ENCODE measurements at places on chromosomes 5 and 9.

GRCh38 chr9:128479262-128479661 lies 23.5 kb downstream of the ODF2 start:
- no peak for DNase-seq

- DNase-seq: no peak
Observed at GRCh38 chr9:115615821-115616665, 498.1 kb upstream of the TNC start.

DNA sequence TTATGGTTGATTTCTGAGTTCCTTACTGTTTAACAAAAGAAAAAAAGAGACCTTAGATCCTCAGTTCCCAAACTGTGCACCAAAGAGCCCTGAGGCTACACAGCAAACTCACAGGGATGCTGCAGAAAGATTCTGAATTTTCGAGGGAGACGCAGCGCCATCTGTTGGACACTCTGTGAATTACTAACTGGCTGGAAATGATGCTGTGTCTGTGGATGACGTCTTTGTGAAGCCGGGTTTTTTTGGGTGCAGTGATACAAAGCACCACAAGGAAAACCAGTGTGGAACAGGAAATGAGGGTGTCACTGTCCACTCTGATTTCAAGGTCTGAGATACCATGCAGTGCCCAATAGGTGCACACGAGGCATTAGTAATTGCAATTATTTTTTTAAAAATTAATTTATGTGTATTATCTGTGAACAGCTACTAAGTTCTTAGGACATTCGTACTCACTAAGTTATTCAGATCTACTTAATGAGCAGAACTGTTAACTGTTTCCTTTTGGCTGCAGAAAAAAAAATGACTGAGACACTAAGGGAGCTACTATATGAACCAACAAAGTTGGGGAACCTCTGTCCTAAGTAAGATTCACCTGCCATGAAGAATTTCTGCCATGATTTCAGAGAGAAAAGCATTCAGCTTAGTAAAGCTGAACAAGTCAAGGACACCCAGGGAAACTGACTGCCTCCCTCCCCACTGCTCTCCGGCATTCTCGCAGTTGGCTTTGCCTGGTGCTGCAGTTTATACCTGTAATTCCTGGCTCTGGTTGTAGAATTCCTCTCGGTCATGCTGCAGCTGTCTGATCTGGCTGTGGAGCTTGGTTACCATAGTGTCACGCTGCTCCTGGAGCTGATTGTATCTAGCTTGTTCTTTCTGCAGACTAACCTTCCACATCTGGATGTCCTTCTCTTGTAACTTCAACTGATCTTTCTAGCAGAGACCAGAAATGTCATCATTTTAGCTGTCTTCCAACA lies 23.4 kb downstream of the SPACA9 start:
- DNase-seq: peak; percentile 71

DNA sequence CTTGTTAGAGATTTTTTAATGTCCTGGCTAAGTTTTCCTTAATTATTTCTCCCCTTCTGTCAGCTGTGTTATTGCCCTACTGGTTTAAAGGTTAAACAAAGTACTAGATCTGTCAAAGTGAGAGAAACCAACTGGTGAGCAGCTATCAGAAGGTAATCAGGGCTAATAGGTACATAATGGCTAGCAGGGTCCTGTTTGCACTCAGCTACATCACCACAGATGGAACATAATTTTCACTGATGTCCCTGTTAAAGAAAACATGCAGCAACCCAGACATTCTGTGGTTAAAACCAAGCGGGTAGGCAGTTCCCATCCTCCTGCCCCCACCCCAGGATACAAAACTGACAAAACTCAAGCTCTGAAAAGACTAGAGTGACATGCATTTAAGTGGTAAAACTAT lies 473.9 kb downstream of the NR2F1-AS1 start:
- no peak for DNase-seq

DNA sequence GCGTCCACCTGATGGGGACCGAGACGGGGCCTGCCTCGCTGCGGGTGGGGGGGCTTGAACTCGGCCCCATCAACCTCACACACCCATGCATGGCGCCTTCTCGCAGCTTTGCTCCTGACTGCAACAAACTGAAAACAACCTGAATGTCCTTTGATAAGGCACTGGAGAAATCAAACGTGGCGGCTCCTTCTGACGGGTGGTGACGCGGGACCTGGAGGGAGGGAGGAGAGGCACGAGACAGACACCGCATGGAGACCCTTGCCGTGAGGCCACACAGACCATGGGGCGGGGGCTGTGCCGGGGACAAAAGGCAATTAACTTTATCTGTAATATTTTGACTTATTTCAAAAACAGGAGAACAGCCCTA lies 48.6 kb downstream of the NACC2 start:
- DNase-seq: no peak

GRCh38 chr9:124216474-124217176 lies 41.1 kb upstream of the NEK6 start:
- DNase-seq: peak; percentile 19

DNA sequence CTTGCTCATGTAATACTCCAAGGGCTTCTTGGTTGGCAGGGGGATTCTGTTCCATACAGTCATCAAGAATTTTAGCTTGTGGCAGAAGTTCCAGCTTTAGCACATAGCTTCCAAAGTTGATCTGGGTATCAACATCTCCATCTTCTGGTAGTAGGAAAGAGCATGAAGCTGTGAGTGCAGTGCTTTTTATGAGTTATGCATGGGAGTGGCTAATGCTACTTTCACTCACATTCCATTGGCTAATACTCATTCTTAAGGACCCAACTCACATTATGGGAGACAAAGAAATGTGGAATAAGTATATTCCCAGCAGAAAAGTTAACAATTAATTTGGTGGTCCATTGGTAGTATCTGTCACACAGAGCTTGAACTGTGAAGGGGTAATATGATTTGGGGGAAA lies 194.2 kb upstream of the CHD1 start:
- no peak for DNase-seq

DNA sequence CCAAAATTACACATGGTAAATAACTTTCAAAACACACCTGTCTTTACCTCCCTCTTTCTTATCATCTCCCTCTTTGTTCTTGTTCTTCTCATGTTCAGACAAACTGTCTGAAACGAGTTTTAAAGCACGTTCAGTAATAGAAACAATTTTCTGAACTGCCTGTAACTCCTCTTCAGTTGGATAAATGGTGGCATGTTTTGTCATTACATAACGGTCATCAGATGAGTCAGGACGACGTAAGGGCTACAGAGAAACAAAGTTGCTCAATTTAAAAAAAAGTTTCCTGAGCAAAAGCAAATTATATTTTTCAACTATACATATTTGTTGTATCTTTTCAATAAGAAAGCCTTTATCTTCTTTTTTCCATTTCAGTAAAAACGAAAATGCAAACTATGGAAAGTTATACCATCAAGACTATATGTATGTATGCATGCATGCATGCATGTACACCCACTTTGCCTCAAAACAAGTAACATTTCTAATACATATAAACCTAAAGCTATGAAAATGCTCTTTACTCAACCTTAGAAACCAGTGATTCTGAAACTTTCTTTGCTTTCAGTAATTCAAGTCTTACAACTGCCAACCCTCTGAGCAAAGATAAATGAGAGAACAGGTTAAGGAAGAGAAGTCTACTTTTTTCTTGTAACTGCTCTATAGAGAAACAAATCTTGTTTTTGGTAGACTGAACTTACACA lies 56.0 kb downstream of the ZFR start:
- no peak for DNase-seq

DNA sequence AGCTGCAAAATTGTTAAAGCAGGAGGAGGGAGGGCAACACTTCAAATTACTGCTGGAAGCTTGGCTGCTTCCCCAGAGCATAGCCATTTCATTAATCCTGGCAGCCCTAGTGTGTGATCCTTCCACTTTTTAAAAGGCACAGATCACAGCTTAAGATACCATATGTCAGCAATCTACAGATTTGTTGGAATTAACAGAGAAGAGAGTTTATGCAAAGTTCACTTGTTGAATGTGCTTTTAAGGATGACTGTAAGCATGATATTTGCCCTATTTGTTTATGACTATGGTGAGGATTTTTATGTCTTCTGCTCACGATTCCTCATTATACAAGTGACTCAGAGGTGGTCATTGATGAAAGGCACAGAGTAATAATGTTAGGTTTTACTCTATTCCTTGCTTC lies 156.0 kb upstream of the CDKN2B start:
- no peak for DNase-seq

GRCh38 chr9:131097126-131097947 lies 1.0 kb downstream of the AIF1L start:
- DNase-seq: no peak

- DNase-seq: no peak
Observed at GRCh38 chr5:172456076-172456722, 1.9 kb upstream of the SH3PXD2B start.

GRCh38 chr9:136688274-136689107 lies 1.2 kb upstream of the AGPAT2 start:
- no peak for DNase-seq

GRCh38 chr9:3732077-3733038 lies 206.6 kb upstream of the RFX3 start:
- DNase-seq: peak; percentile 16

GRCh38 chr9:121326130-121326838 lies 43.8 kb downstream of the STOM start:
- no peak for DNase-seq

GRCh38 chr9:5382479-5382878 lies 42.8 kb upstream of the RLN1 start:
- no peak for DNase-seq

DNA sequence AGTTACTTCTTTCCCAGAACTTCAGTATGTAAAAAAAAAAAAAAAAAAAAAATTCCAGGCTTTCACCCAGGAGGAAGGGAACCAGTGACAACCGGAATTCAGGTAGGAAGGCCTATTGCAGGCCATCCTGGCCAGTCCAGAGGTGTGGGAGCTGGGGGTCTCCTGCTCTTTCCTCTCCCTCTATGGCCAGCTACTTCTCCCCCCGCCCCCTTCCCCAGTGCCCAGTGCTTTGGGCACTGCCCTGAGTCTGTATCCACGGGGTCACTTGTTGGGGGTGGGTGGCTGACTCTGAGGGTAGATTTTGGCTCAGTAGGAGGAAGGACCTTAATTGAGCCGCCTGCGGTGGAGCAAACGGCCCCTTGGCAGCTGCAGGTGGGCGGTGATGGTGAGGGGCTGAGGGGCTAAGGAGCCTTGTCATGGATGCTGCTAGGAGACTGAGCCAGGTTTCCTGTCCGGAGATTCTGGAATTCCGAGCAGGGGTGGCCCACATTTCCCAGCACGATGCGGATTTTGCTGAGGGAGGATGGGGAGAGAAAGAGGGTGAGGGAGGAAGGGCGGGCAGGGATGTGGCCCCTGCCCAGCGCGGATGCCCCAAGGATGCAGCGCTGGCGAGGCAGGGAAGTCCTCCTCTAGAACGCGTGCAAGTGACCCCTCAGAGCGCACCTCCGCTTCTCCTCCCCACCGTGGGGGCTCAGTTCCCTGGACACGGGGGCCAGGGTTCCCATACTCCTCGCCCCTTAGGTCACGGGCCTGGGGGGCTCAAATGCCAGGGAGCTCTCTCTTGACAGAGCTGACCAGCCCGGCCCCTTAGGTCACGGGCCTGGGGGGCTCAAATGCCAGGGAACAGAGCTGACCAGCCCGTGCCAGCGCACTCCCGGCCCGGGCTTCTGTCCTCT lies 1.2 kb upstream of the PHF2 start:
- no peak for DNase-seq

- no peak for DNase-seq
Observed at GRCh38 chr9:135067096-135067710, 20.3 kb upstream of the OLFM1 start.
